ENCODE measurements at places on chromosomes 5 and 9. TPM values are rescaled to one million over a fixed set of nuclear protein-coding genes. Genes with fewer than 3 reads are reported as not detected.

DNA sequence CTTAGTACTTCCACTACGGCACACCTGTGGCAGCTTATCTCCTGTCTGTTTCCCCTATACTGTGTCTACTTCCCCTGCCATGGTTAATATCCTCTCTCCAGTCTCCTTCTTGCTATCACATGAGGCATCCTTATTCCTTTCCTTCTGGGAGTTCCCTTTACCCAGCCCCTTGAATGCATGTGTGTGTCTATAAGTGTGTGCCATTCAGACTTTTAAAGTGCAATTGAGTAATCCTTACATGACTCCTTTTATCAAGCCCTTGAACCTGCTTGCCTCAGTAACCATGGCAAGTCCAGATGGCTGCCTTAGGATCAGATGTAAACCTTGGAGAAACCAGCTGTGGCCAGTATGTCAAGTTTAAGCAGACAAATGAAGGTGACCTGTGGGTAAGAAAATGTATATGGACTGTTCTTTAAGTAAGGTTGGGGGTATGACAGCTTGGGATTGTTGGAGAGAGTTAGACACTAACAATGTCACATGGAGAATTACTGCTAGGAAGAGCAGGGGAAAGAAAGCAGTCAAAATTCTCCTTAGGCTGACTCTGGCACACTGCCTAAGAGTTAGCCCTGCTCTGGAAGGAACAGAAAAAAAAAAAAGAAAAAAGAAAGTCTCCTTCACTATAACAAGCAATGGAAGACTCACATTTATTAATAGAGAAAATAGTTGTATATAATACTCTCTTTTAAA, 142.1 kb downstream of the HINT1 start:
- no peak for DNase-seq
- H3K27me3 ChIP-seq = no peaks in the 10 kb centered on the region
- H3K4me1 ChIP-seq = no peaks in the 10 kb centered on the region
- no peak overlapping the region for H3K27ac ChIP-seq
- H3K4me3 ChIP-seq = no peak overlapping the region

- H3K27me3 ChIP-seq = no peaks in the 10 kb centered on the region
- no peaks in the 10 kb centered on the region for H3K36me3 ChIP-seq
- H3K4me1 ChIP-seq = no peaks in the 10 kb centered on the region
- no peak overlapping the region for H3K4me3 ChIP-seq
- no peak overlapping the region for H3K27ac ChIP-seq
- DNase-seq = no peak
These were observed 144.7 kb downstream of the SAXO1 start for GRCh38 chr9:18888290-18888689.

GRCh38 chr9:128316421-128316820, 5.8 kb downstream of the TRUB2 start:
- peaks cover 1% of the 10 kb centered on the region for H3K36me3 ChIP-seq
- no peak for DNase-seq
- peaks cover 13% of the 10 kb centered on the region for H3K4me1 ChIP-seq
- H3K27ac ChIP-seq = no peak overlapping the region

MTX3 gene
- 6.5 TPM for total RNA-seq

SLCO4C1 gene
- not detected for total RNA-seq

CLIC3 gene
- 178 TPM for total RNA-seq

DNA sequence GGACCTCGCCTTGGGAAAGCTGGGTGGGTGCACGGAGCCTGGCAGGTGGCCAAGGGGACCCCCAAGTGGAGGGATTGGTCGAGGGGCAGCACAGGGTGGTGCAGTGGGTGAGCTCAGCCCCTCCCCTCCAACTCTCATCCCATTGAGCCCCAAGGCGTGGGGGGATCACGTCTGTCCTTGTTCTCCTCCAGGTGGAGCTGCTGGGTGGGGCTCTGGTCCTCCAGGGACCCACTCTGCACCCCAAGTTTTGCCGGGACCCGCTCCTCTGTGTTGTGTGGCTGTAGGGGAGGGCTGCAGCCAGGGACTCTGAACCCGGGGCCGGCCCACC, 3.6 kb upstream of the FUT7 start:
- H3K4me3 ChIP-seq = no peak overlapping the region
- H3K27ac ChIP-seq = no peak overlapping the region
- DNase-seq = no peak

CBY3 gene
- total RNA-seq = not detected

IL11RA gene
- total RNA-seq = 5.7 TPM

PRDM9 gene
- not detected for total RNA-seq

CDC20B gene
- not detected for total RNA-seq

- H3K4me1 ChIP-seq = peaks cover 21% of the 10 kb centered on the region
- H3K4me3 ChIP-seq = no peak overlapping the region
- no peaks in the 10 kb centered on the region for H3K27me3 ChIP-seq
- DNase-seq = no peak
- H3K27ac ChIP-seq = no peak overlapping the region
- H3K36me3 ChIP-seq = no peaks in the 10 kb centered on the region
These were observed 143.7 kb downstream of the C5orf15 start for GRCh38 chr5:133824661-133825254.

SLC25A2 gene
- total RNA-seq = 0.79 TPM

DNA sequence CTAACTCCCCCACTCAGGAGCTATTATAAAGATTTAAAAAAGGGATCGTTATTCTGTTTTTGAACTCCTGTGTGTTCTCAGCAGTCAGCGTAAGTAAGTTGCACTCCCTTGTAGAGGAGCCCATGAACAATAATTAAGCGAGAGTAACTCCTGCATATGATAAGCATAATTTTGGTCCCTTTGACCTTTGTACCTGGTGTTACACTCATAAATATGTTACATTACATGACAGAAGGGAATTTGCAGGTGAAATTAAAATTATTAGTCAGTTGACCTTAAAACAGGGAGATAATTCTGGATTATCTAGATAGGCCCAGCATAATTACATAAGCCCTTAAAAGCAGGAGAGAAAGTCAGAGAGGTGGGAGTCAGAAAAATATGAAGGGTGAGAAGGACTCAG, 197.3 kb downstream of the KCTD16 start:
- H3K27ac ChIP-seq = no peak overlapping the region
- H3K4me3 ChIP-seq = no peak overlapping the region

PROB1 gene
- total RNA-seq = 1.8 TPM

RABGAP1 gene
- 28.4 TPM for total RNA-seq

GRCh38 chr5:147188200-147189108, 46.4 kb upstream of the STK32A start:
- H3K4me3 ChIP-seq = no peak overlapping the region
- H3K36me3 ChIP-seq = no peaks in the 10 kb centered on the region
- H3K27me3 ChIP-seq = peaks cover 13% of the 10 kb centered on the region
- H3K4me1 ChIP-seq = peaks cover 8% of the 10 kb centered on the region
- DNase-seq = no peak

SWI5 gene
- 19.1 TPM for total RNA-seq

DNA sequence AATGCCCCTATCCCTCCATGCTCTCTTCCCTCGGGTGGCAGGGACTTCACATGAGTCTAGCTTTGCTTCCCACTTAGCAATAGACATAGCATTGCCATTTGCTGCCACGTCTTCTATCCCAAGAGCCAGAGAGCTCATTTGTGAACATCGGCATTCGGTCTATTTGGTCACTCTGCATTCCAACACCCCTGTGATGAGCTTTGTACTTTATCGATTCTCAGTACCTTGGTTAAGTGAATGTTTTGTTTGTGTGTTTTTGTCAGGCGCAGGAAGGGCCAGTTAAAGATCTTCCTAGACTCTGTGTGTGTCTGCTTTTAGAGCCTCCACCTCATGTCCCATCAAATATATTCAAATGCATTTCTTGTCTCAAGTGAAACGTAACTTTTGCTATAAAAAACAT, 141.7 kb downstream of the TARS1 start:
- H3K4me3 ChIP-seq = no peak overlapping the region
- no peaks in the 10 kb centered on the region for H3K27me3 ChIP-seq
- H3K4me1 ChIP-seq = no peaks in the 10 kb centered on the region
- no peak overlapping the region for H3K27ac ChIP-seq
- no peaks in the 10 kb centered on the region for H3K36me3 ChIP-seq

ZFP37 gene
- 1.1 TPM for total RNA-seq

DNA sequence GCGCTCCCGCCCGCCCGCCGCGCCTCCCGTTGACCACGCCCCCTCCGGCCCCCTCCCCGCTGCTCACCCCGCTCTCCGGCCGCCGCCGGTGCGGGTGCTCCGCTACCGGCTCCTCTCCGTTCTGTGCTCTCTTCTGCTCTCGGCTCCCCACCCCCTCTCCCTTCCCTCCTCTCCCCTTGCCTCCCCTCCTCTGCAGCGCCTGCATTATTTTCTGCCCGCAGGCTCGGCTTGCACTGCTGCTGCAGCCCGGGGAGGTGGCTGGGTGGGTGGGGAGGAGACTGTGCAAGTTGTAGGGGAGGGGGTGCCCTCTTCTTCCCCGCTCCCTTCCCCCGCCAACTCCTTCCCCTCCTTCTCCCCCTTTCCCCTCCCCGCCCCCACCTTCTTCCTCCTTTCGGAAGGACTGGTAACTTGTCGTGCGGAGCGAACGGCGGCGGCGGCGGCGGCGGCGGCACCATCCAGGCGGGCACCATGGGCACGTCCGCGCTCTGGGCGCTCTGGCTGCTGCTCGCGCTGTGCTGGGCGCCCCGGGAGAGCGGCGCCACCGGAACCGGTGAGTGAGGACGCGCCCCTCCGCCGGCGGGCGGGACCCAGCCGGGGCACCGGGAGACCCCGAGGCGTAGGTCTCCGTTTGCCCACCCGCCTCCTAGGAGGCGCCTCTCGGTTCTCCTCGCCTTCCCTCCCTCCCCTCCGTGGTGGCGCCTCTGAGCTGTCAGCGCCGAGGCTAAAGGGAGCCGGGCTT, at the start of gene VLDLR:
Gene VLDLR (plus strand): TSS at position 66 of the 739 bp plus-strand sequence. CDS start 403 bp downstream, at position 469.
- H3K27ac ChIP-seq = peak within 1 kb of the TSS; percentile 87
- H3K4me3 ChIP-seq = peak within 1 kb of the TSS; percentile 65
- H3K27me3 ChIP-seq = no peaks in the 10 kb centered on the region
- no peak for DNase-seq
- H3K4me1 ChIP-seq = peaks cover 43% of the 10 kb centered on the region

IFNA2 gene
- not detected for total RNA-seq

- no peak overlapping the region for H3K4me3 ChIP-seq
- H3K27me3 ChIP-seq = no peaks in the 10 kb centered on the region
- DNase-seq = no peak
- no peak overlapping the region for H3K27ac ChIP-seq
These were observed 122.0 kb downstream of the GDNF start for GRCh38 chr5:37717613-37718431.

DNA sequence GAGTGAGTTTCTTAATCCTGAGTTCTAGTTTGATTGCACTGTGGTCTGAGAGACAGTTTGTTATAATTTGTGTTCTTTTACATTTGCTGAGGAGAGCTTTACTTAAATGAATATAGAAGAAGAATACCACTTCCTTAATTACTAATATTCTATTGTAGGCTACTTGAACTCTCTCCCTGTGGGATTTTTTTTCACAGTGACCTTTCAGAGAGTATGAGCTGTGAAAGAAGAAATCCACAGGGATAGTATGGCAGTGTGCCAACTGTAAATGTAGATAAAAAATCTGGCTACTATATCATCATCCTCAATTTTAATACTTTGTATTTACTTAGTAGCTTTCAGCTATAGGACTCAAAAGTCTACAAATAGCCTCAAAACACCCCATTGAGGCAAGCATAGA, 67.3 kb downstream of the COMMD10 start:
- no peak for DNase-seq
- no peak overlapping the region for H3K27ac ChIP-seq
- no peaks in the 10 kb centered on the region for H3K27me3 ChIP-seq
- H3K36me3 ChIP-seq = no peaks in the 10 kb centered on the region
- H3K4me3 ChIP-seq = no peak overlapping the region
- no peaks in the 10 kb centered on the region for H3K4me1 ChIP-seq

CARTPT gene
- total RNA-seq = not detected

- no peak for DNase-seq
- no peaks in the 10 kb centered on the region for H3K27me3 ChIP-seq
- peaks cover 32% of the 10 kb centered on the region for H3K4me1 ChIP-seq
These were observed 53.5 kb upstream of the CDKN2AIPNL start for GRCh38 chr5:134464988-134465815.

DNA sequence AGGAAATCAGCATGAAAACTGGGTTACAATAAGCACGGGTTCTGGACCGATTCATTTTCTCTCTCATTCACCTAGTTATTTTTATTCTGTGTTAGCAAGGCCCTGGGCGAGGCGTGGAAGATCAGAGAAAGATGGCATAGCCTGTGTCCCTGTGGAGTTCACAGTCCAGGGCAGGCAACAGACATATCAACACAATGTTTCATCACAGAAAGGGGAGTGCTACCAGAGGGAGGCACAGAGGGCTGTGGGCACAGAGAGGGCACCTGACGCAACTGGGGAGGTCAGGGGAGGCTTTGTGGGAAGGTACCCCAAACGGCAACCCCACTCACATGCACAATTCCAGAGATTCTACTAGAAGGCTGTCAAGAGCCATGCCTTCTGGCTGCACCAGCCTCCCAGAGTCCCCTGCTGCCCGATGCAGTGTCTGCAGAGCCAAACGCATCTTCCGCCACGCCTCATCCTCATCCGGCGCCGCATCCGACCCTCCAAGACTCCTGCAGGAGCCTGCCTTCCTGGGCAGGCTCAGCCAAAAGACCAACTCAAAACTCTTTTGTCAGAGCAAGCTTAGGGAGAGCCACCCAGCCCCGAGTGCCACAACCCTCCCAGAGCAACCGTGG, 1.4 kb downstream of the FAM193B start:
- H3K27me3 ChIP-seq = no peaks in the 10 kb centered on the region
- no peaks in the 10 kb centered on the region for H3K36me3 ChIP-seq
- H3K4me3 ChIP-seq = peak overlapping the region; percentile 97
- no peak for DNase-seq

PCDHA5 gene
- not detected for total RNA-seq

GRCh38 chr5:93635991-93636390, 53.0 kb downstream of the NR2F1 start:
- H3K4me1 ChIP-seq = no peaks in the 10 kb centered on the region
- no peak overlapping the region for H3K4me3 ChIP-seq
- H3K27me3 ChIP-seq = no peaks in the 10 kb centered on the region
- H3K27ac ChIP-seq = no peak overlapping the region
- DNase-seq = no peak

DNA sequence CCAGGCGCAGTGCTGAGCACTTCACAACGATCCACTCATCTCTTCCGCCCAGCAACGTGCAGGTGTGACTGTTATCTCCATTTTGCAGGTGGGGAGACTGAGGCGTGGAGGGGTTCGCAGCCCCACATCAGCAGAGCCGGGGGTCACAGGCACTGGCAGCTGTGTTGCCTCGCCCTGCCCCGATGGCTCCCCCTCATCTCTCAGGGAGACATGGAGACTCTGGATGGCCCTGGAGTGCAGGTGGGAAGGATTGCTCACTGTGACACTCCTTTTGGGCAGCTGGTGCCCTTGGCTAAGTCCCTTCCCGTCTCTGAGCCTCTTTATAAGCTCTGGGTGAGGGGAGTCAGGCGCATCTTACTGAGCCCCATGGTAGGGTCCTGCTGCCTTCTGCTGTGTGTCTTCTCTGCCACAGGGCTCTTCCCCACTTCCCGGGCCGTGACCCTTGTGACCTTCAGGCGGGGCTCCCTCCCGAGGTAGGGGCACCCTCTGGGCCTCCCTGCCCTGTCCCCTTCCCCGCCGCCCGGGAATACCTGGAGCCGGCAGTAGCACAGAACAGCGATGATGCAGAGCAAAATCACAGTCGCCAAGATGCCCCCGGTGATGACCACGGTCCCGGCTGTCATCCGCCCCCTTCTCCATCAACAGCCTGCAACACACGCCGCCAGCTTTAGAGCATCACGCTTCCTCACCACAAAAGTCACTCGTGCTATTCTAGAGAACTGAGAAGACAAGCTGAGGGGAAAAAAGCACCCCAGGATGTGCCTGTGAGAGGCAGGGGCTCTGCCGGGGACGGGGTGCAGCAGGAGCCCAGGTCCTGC, 29.4 kb downstream of the FAM163B start:
- H3K27me3 ChIP-seq = no peaks in the 10 kb centered on the region
- no peak overlapping the region for H3K27ac ChIP-seq
- H3K4me3 ChIP-seq = no peak overlapping the region
- DNase-seq = no peak
- H3K4me1 ChIP-seq = no peaks in the 10 kb centered on the region

TMEM215 gene
- total RNA-seq = not detected
